Tibial artery (tissue), 4 donors: ENCODE measurements at places on chromosomes 7 and 10.
A peak's percentile ranks its signal among the peaks of the same experiment; 100 is the strongest.

DNA sequence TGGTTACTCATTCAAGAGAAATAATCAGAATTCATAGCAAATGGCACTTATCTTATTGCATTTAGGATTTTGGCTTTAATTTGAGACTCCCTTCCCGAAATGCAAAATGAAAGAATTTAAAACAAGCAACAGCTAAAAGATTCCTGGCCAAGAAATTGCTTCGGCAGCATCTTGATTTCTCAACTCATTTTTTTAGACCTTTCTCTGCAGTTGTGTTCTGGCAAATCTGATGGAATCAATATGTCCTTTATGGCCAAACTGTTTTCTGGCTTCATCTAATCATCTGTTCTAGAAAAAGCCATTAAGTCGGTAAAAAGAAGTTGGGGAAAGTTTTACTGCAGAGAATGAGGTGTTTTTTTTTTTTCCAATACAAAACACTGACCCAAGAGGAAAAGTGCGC, 172.1 kb downstream of the SLC16A9 start:
- DNase-seq: no peak

DNA sequence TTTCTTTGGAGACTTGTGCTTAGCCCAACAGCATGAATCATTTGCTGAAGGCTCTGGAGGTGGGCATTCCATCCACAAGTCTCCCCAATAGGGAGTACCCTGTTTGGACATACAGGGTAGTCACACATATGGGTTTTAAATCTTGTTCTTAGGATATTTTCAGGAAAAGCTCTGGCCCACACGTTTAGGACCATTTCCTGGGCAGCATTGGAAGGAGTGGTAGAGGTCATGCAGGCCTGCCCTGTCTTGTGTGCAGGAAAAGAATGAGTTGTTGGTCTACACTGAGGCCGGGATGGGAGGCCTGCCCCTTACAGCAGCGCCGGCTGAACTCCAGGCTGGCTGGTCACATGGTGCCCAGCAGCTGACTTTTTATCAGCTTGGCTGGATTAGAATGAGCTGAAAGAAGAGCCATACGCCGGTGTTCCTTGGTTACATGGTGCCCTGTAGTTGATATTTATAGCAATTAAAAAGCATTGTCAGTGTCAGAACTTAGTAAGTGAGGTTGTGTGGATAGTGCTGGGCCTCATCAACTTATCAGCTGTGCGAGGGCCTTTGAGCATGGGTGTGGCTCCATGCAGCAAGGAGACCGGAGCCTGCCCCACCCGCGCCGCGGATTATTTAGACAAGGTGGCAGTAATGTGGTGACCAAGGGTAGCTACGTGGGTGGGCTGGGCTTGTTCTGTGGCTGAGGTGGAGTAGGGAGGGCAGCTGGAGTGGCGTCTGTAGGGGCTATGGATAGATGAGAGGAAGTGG, 28.6 kb downstream of the OGDH start:
- DNase-seq: no peak

- no peak for DNase-seq
These were observed 597.5 kb upstream of the MKI67 start for GRCh38 chr10:128723631-128724205.

GRCh38 chr7:141695803-141696289, 6.1 kb downstream of the DENND11 start:
- no peak for DNase-seq

DNA sequence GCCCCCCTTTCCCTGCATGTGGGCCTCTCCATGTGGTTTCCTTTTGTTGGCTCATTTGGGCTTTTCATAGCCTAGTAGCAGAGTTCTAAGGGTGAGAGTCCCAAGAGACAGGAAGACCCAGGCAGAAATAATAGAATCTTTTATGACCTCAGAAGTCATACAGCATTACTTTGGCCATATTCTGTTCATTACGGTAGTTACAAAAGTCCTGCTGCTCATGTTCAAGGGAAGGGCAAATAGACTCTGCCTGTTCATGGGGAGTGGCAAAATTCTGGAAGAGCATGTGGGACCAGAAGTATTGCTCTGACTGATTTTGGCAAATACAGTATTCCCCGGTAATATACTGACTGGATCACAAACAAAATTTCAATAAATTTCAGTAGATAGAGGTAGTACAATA, 910.3 kb downstream of the LRMDA start:
- DNase-seq: no peak

DNA sequence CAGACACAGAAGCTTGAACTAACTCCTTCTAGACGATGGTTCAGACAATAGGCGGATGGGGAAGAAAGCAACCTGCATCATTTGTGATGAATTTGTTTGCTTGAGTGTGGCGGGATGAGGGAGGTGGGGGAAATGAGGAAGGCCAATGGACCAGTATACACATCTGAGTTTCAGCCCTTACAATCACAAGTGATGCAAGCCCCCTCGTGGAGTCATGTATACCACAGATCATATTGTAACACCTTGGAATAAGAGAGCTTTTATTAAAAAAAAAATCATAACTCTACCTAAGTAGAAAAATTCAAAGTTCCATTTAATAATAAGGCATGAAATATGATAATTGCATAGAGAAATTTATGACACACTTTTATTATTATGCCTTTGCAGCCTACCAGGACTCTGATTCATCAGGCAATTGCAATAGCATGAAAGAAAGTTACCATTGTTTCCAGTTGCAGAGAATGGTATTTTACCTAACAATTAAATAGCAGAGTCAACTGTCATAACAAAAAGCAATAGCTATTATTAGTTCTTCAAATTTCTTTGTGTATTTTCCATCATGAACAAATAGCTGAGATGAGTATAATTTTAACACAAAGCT, 230.2 kb upstream of the AKR1E2 start:
- no peak for DNase-seq

DNA sequence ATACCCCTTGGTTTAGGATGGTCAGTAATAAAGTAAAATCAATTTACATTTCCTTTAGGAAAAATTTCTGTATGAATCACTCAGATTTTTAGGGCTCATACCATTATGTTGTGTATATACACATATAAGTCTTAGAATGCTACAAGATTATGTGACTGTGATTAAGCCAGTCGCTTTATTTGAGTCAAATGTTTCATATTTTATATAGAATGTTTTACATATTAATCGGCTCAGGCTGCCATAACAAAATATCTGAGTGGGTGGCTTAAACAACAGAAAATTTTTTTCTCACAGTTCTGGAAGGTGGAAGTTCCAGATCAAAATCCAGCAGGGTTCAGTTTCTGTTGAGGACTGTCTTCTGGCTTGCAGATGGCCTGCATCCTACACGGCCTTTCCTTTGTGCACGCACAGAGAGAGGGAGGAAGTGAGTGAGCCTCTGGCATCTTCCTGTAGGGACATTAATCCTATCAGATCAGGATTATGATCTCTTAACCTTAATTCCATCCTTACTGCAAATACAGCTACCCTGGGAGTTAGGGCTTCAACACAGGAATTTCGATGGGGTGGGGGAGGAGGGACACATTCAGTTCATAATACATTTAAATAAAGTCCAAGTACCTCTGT, 198.0 kb downstream of the PHF14 start:
- DNase-seq: no peak

- DNase-seq: peak; percentile 71
These were observed at the start of gene SCRN1 for GRCh38 chr7:29989257-29989995. Gene SCRN1, minus strand, starts transcription at chr7:29989801. Its CDS starts 20,734 bp downstream, at chr7:29969067.

DNA sequence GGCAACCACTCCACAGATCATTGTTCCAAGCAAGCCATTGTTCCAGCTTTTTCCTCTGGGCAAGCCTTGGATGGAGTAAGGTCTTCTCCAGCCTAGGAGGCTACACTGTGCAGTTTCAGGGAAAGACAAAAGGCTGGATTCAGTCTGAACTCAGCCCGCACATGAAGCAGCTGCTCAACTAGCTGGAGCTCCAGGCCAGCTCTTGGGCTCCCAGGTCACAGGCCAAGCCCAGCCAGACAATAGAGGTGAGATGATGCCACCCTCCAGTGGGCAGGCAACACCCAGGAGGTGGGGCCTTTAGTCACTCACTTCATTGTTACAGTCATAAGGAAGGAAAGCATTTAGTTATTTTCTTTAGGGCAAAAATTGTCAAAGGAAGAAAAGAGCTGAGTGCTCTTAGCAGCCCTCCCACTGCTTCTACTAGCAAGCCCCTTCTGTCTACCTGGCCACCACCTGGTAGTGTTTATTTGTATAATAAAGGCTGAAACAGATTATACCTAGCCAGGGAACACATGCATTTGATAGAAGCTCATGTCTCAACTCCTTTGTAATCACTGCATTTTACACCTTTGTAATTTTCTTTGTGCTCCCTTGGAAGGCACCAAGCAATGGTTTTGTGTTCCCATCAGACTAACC, 253.4 kb downstream of the WDR11 start:
- no peak for DNase-seq

DNA sequence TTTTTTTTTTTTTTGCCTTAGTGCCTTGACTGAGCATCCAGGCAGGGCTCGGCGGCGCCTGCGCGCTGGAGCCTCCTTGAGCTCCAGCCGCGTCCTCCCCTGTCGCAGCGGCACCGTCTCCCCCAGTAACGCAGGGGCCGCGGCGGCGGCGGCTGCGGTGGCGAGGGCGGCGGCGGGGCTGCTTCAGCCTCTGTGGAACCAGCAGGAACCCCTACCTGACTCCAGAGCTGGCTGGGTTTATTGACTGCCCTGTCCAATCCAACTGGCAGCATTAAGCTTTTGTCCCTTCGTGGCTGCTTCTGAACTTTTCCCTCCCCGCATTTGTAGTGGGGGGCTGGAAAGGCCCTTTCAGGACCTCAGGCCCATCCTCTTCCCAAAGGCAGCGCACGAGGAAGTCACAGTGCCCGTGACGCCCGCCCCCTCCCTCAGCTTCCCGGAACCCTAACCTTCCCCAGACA, at the start of gene GPR85:
TSS of gene GPR85 (minus strand) at position 397 of the 458 bp plus-strand sequence. CDS start 2,106 bp downstream, outside the sequence.
- peak; percentile 29 for DNase-seq

GRCh38 chr10:9103301-9103700, 1048.8 kb downstream of the GATA3 start:
- no peak for DNase-seq

GRCh38 chr10:97915346-97916131, 65.9 kb downstream of the GOLGA7B start:
- DNase-seq: no peak

- no peak for DNase-seq
These were observed 28.9 kb downstream of the PHYH start for GRCh38 chr10:13270877-13271551.

DNA sequence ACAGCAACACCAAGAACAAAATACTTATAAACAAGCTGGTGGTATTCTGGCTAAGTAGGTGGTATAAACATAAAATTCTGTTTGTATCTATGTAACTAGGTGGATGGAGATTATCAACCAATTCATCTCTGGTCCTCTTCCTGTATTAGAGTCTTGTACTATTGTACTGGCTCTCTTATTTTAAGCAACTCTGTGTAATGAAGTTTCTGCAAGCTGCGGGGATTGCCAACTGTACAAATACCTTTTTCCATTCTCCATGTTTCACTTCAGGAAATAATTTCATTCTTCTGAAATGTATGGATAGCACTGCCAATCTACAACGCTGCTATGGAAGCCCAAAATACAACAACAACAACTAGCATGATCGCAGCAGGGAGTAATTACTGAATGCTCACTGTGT, 44.8 kb downstream of the JAZF1 start:
- DNase-seq: no peak

- DNase-seq: peak; percentile 21
These were observed 14.3 kb downstream of the SEMA3D start for GRCh38 chr7:85172530-85172941.
